CD4-positive, alpha-beta T cell treated with Interleukin-17A for 1 hour (primary cell): ENCODE measurements at places on chromosomes 7 and 10.

GRCh38 chr7:94856643-94857042, 50.8 kb upstream of the PPP1R9A start:
- no peak for DNase-seq

DNA sequence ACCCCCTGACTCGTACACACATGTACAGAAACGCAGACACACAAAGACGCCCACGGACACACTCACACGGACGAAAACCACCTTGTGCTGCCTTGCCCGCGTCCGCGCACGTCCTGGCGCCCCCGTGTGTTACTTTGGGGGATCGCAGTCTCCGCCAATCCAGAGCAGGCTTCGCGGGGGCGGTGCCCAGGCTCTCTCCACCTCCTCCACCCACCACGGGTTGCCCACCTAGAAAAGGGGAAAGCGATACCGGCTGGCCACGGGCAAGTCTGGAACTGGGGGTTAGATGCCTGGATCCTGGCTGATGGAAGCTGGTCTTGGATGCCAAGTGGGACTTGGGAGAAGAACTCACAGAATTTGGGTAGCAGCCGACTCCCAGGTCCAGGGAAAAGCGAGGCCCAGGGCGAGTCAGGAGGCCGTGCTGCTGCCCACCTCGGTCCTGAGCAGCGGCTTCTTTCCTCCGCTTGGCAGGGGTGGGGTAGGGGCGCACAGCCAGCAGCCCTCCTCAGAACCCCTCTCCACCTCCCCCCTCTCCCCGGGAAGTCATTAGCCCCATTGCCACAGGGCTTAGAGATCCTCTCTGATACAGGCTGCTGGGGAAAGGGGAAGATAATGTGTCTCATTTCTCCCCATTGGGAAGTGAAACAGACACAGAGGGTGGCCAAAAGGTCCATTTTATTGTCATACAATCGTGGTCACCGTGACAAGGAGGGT, 4.6 kb upstream of the VGF start:
- peak; percentile 85 for DNase-seq

DNA sequence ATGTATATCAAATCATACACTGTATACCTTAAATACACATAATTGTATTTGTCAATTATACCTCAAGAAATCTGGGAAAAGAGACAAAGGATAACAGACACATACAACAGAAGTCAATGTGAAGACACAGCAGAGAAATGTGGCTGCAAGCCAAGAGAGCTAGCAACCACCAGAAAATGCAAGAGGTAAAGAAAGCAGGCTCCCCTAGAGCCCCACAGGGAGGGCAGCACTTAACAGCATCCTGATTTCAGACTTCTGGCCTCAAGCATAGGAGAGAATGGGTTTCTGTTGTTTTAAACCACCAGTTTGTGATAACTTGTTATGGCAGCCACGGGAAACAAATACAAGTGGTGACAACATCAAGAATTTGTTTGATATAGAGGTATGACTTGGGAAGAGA, 1197.2 kb downstream of the SORCS1 start:
- DNase-seq = no peak

DNA sequence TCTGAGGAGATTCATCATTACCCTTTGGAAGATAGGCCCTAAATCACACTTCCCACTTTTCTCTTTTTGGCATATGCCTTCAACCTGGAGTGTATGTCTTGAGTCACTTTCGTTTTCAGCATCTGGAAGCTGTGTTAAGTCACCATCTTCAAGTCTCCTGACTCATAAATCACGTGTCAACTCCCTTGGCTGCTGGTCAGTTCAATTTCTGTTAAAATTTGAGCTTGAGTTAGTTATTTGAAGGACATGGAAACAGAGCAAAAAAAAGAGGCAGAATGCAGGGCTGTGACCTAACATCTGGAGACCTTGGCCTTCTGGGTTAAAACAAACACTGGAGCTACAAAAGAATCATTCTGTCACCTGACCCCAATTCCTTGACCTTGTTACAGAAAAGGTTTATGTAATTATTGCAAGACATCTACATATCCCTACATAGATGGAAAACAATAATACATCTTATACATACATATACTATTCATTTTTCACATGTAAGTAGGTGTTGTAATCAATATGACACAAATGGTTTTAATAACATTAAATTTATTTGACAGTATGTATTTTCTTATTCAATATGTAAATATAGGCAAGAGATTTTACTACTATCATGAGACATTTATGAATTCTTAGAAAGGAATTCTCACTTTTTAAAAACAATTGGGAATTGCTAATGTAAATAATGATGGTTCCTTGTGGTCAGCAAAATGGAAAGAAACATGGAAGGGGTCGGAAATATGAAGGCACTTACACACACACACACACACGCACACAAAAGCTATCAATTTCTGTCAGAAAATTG, 169.7 kb upstream of the PHYHIPL start:
- DNase-seq = no peak

GRCh38 chr10:88840881-88841280, 10.8 kb downstream of the ANKRD22 start:
- no peak for DNase-seq
